ENCODE measurements at places on chromosomes 13 and 19.

- no peak for DNase-seq
These were observed 44.9 kb downstream of the LATS2 start for GRCh38 chr13:21016487-21016886.

GRCh38 chr13:49099513-49099877 lies 120.6 kb upstream of the MLNR start:
- DNase-seq: no peak

- DNase-seq: no peak
These were observed 57.8 kb downstream of the IER2 start for GRCh38 chr19:13207846-13208671.

- DNase-seq: no peak
These were observed 51.4 kb downstream of the VWA8 start for GRCh38 chr13:41909506-41909905.

GRCh38 chr13:99798756-99799155 lies 172.8 kb downstream of the ZIC5 start:
- no peak for DNase-seq
